Hair follicle dermal papilla cell (primary cell): ENCODE measurements at places on chromosomes 16 and 17. TPM values are rescaled to one million over a fixed set of nuclear protein-coding genes. Genes with fewer than 3 reads are reported as not detected.

CIBAR2 gene
- not detected in 2 replicates for total RNA-seq

WSCD1 gene
- under 0.01 TPM in 1 of 2 replicates, not detected in the other for total RNA-seq

CACNA1H gene
- under 0.01 TPM in 2 replicates for total RNA-seq

MMP2 gene
- total RNA-seq, result 1,404 and 1,854 TPM in 2 replicates

PLCG2 gene
- 5.0 and 10.3 TPM in 2 replicates for total RNA-seq

TVP23A gene
- total RNA-seq, result under 0.01 TPM in 1 of 2 replicates, not detected in the other

SOX8 gene
- under 0.01 TPM in 1 of 2 replicates, not detected in the other for total RNA-seq

BANP gene
- total RNA-seq, result 20.2 and 26.6 TPM in 2 replicates

GJC1 gene
- total RNA-seq, result 33.4 and 53.7 TPM in 2 replicates

BLMH gene
- total RNA-seq, result 22.2 and 25.4 TPM in 2 replicates

CCL17 gene
- not detected in 2 replicates for total RNA-seq

PIK3R6 gene
- not detected in 2 replicates for total RNA-seq

SLC12A4 gene
- total RNA-seq, result 82.1 and 92.5 TPM in 2 replicates

ADGRG1 gene
- total RNA-seq, result 1.8 and 5.3 TPM in 2 replicates

TMEM88 gene
- total RNA-seq, result 0.16 and 0.24 TPM in 2 replicates

MED1 gene
- 27.7 and 32.8 TPM in 2 replicates for total RNA-seq
